ENCODE measurements at places on chromosomes 16 and 17.

DNA sequence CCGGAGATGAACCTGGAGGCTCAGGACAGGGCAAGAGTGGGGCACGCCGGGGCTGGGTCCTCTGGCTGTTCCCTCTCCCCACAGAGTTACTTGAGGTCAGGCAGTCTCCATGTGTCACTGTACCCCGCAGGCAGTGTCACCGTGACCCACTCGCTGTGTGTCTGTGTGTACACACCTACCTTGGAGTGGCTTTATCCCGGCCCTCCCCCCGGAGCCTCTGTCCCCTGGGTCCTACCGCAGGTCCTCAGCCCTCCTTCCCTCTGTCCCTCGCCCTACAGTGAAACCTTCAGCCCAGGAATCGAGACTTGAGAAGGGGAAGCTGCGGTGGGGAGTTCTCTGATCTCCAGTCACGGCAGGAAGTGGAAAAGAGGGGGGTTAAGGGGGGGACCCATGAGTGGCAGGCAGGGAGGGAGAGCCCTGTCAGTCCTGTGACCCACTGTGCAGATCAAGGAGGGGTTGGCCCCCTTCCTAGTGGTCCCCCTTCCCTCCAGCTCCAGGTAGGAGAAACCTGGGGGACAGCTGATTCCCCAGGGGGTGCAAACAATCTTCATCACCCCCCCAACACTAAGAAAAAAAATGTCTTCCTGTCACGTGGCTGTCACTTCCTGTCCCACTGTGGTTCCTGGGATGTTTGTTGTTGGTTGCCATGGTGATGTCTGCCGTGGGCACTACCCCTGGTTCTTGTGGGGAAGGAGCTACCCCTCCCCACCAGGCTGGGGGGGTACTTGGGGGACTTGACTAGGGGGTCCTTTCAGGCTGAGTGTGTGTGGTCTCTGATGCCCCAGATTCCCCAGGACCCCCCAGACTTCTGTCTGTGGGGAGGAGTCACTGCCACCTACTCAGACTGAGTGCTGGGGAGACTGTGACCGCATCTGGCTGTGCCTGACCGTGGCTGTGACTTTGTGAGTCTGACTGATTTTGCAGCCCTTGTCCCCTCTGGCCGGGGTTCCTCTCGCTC, 13.7 kb downstream of the RARA start:
- peak; percentile 89 for DNase-seq

DNA sequence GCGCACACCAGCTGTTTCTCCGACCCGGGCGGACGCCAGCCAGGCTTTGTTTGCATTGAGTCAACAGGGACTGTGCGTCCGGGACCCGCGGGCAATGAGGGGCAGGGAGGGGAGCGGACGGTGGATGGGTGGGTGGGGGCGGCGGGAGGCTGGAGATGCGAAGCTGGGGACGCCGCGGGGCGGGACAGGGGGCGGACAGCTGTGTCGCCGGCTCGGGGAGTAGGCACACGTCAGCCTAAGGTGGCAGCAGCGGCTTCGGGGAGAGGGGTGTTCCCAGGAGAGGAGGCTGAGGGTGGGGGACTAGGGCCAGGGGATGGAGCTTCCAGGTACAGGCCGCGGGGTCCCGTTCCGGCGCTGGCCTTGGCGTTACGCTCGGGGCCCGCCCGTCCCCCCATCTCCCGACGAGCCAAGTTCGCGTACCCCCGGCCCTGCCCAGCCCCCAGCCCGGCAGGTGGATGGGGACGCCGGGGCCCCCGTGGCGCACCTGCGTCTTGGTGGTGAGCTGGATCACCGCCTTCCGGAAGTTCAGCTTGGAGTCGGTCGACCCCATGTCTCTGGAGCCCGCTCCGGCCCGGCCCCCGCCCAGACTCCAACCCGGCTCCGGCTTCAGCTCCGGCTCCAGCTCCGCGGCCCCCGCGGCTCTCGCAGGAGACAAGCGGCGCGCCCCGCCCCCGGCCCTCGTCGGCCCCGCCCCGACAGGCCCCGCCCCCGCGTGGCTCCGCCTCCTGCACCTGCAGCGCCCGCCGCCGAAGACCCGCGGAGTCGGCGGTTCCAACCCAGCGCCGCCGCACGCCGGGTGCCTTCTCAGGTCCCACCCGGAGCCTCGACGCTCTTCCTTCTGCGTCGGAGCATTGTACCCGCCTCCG, at the start of gene HID1:
Gene HID1 (minus strand): TSS at position 653 of the 866 bp plus-strand sequence. CDS start 103 bp downstream, at position 550.
- peak; percentile 54 for DNase-seq

DNA sequence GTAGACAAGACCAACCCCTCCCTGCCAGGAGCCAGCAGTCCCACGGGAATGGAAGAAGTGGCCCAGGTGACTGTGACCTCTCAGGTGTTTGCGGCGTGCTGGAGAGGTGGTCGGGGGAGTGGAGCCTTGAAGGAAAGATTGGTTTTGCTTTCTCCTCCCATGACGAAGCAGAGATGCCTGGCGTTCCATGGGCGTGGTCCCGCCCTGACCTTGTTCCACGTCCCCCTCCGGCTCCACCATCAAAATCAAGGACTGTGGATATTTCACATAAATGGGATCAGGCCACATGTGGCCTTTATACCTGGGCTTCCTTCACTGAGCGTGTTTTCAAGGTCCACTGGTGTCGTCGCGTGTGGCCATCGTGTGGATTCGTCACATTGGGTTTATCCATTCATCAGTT, 270.6 kb upstream of the TNRC6C start:
- DNase-seq: no peak

DNA sequence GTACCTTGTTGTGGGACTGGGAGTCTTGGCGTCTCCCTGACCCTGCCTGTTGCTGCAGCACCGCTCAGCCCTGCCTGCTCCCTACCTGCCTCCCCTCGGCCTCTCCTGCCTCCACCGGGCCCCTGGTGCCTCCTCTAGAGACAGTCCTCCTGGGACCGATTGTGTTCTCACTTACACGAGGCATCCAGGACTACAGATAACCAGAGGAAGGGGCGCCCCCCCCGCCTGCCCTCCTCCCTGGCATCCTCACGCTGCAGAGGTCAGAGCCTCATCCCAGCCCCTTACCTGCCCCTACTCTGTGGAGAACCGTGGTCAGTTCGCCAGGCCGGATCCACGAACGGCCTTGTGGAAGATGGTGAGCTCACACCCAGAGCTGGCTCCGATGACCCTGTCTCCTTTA, 24.8 kb downstream of the MAPT start:
- DNase-seq: no peak

- DNase-seq: peak; percentile 95
Observed at GRCh38 chr16:636206-637080, at the start of gene METTL26. Gene METTL26 (minus strand): TSS chr16:636305. CDS start chr16:636290, 15 bp downstream.

DNA sequence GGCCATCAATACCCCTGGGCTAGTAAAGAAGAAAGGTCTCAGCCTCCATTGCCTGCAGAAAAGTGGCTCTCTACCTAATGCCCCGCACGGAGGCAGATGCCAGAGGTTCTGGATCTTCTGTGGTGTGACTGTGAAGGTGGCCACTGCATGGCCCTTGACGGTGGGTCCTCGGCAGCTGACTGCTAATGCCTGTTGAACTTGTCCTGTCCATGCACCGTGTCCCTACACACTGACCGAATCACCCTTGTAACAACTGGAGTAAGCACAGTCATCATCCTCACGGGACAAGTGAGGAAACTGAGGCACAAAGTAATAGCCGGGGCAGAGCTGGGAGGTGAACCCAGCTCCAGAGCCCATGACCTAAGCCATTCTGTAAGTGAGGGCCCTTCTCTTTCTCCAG, 48.8 kb downstream of the MYH11 start:
- no peak for DNase-seq

DNA sequence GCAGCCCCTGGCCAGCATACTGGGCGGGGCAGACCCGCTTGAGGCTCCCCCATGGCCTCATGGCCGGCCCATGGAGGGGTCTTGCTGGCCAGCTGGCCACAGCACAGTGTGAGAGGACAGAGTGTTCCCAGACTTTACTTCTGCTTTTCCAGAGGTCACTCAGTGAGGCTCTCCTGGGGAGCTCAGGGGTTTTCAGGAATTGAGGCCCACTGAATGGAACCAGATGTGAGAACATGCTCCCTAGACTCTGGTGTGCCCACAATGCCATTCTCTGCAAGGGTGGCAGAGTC, 21.2 kb downstream of the ATP6V0D1 start:
- no peak for DNase-seq

GRCh38 chr17:70013911-70014310, 61.1 kb upstream of the KCNJ16 start:
- no peak for DNase-seq

GRCh38 chr17:50432125-50432762, 6.2 kb downstream of the ACSF2 start:
- peak; percentile 65 for DNase-seq

- no peak for DNase-seq
Observed at GRCh38 chr16:81284995-81285600, 29.7 kb upstream of the GAN start.

DNA sequence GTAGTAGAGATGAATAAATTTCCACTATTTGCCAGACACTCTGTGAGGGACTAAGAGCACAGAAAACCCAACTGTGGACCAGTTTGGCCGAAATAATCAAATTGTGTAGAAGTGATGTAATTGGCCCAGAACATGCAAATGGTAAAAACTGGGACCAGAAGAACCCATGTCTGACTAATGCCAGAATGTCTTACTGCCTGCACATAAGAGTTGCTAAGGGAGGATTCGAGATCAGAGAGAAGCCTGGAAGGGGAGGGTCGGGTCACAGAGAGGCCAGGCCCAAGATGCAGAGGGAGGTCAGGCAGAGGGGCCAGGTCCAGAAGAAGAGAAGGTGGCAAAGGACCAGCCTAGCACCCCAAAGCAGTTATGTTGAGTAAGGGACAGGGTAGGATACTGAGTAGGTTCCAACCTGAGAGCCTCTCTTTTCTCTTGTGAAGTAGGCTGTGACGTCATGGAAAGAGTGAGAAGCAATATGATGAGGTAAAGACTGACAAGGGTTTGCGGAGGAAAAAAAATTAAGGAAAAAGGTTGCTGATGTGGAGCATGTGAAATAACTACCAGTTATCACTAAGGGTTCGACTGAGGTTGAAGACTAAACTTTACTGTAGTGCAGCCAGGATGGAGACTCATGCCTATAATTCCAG, 53.2 kb downstream of the SKAP1 start:
- no peak for DNase-seq

DNA sequence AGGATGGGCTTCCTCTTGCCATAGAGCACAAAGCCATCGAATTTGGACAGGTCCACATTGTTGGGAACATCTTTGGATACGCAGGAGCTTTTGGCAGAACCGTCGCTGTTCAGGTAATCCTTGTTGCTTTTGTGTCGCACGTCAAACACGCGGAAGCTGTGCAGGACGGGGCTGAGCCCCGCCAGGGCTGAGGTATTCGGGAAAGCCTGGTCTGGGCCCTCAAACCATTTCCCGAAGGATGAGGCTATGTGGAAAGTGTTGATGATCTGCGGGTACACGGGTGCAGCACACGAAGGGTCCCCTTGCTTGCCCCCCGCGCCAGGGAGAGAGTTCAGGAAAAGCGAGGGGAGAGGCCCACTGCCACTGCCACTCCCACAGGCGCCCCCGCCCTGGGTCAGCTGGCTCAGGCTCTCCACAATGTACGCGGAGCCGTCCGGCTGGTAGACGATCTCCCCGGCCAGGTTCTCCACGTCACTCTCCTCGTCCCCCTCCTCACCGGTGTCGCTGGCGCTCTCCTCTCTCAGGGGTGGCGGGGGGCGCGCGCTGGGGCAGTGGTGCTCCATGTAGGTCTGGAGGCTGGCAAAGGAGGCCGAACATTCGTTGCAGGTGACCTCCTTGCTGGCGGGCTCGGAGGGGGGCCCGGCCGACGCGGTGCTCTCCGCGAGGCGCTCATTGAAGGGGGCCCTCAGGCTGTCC, 88.5 kb downstream of the ZFHX3 start:
- DNase-seq: no peak

- DNase-seq: no peak
Observed at GRCh38 chr16:49026566-49027181, 255.0 kb downstream of the CBLN1 start.

DNA sequence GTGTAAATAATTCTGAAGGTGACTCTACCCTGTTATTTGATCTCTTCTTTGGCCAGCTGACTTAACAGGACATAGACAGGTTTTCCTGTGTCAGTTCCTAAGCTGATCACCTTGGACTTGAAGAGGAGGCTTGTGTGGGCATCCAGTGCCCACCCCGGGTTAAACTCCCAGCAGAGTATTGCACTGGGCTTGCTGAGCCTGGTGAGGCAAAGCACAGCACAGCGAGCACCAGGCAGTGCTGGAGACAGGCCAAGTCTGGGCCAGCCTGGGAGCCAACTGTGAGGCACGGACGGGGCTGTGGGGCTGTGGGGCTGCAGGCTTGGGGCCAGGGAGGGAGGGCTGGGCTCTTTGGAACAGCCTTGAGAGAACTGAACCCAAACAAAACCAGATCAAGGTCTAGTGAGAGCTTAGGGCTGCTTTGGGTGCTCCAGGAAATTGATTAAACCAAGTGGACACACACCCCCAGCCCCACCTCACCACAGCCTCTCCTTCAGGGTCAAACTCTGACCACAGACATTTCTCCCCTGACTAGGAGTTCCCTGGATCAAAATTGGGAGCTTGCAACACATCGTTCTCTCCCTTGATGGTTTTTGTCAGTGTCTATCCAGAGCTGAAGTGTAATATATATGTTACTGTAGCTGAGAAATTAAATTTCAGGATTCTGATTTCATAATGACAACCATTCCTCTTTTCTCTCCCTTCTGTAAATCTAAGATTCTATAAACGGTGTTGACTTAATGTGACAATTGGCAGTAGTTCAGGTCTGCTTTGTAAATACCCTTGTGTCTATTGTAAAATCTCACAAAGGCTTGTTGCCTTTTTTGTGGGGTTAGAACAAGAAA, 5.1 kb downstream of the STH start:
- no peak for DNase-seq

- no peak for DNase-seq
Observed at GRCh38 chr16:2341456-2342447, 1.2 kb upstream of the ABCA3 start.

- DNase-seq: no peak
Observed at GRCh38 chr16:62681819-62682218, 645.6 kb upstream of the CDH8 start.

DNA sequence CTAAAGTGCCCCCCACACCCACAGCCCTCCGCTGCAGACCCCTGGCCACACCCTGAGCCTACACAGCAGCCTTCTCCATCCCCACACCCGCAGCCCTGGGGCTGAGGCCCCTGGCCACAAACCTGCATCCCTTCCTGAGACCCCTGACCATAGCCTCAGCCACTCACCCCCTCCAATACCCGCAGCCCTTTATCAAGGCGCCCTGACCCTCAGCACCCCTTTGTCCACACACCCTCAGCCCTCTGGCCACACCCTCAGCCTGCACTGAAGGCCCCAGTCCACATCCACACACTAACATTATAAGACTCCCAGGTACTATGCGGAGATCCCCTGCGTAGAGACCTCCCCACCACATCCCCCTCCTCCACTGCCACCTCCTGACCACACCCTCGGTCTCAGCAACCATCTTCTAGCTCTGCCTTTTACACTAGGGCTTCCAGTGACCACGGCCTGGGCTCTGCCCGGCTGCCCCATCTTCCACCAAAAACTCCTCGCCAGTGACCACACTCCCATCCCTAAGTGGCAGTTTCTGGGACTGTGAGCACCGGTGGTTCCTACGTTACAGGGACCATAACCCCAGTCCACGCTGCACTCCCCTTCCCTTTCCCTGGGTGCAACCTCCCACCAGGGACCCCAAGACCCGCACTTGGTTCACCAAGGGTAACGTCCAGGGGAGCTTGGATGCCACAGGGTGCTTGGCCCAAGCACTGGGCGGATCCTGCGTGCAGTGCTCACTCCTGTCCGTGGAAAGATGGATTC, 818 bp downstream of the TPPP3 start:
- DNase-seq: no peak

- DNase-seq: no peak
Observed at GRCh38 chr17:80805032-80805751, 186.4 kb upstream of the CHMP6 start.

GRCh38 chr16:56101480-56101879, 89.8 kb upstream of the GNAO1 start:
- DNase-seq: no peak

- DNase-seq: no peak
Observed at GRCh38 chr16:55501549-55502322, 7.1 kb upstream of the LPCAT2 start.

- no peak for DNase-seq
Observed at GRCh38 chr16:11384184-11384955, 39.1 kb downstream of the RMI2 start.
